Natural killer cell treated with Interleukin-12 subunit alpha and Interleukin-12 subunit beta and Interleukin-15 and Interleukin-18, amount 100 ng/mL, for 72 hours (primary cell): ENCODE measurements at places on chromosomes 16 and 17. TPM values are rescaled to one million over a fixed set of nuclear protein-coding genes. Genes with fewer than 3 reads are reported as not detected.

DNA sequence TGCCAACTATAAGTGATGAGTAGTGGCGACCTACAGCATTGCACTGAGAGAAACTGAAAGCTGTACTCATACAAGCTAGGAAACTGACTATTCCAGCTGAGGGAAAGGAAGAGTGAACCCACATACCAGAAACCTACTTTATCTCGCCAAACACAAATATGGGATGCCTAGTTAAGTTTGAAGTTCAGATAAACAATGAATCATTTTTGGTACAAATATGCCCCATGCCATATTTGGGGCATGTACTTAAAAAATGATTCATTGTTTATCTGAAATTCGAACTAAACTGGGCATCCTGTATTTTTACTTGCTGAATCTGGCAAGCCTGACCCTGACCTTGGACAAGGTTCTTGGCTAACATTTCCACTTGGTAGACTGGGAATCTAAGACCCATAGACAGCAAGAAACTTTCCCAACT, 527.8 kb upstream of the PSMD7 start:
- no peaks in the 10 kb centered on the region for H3K4me1 ChIP-seq
- no peaks in the 10 kb centered on the region for H3K36me3 ChIP-seq
- no peak overlapping the region for H3K27ac ChIP-seq
- H3K27me3 ChIP-seq = no peaks in the 10 kb centered on the region

GRCh38 chr16:71933017-71933416, 37.7 kb downstream of the IST1 start:
- H3K4me3 ChIP-seq = no peak overlapping the region
- DNase-seq = no peak
- H3K27me3 ChIP-seq = no peaks in the 10 kb centered on the region
- H3K36me3 ChIP-seq = no peaks in the 10 kb centered on the region
- no peaks in the 10 kb centered on the region for H3K4me1 ChIP-seq

- no peak overlapping the region for H3K4me3 ChIP-seq
- H3K4me1 ChIP-seq = no peaks in the 10 kb centered on the region
- H3K27me3 ChIP-seq = no peaks in the 10 kb centered on the region
- no peaks in the 10 kb centered on the region for H3K36me3 ChIP-seq
Measured at GRCh38 chr17:71273441-71273840, 847.4 kb upstream of the SOX9 start.

- no peak overlapping the region for H3K4me3 ChIP-seq
- no peaks in the 10 kb centered on the region for H3K27me3 ChIP-seq
- DNase-seq = peak; percentile 70
- no peaks in the 10 kb centered on the region for H3K36me3 ChIP-seq
- H3K27ac ChIP-seq = no peak overlapping the region
Measured at GRCh38 chr17:46002311-46002972, 3.4 kb downstream of the STH start.

DNA sequence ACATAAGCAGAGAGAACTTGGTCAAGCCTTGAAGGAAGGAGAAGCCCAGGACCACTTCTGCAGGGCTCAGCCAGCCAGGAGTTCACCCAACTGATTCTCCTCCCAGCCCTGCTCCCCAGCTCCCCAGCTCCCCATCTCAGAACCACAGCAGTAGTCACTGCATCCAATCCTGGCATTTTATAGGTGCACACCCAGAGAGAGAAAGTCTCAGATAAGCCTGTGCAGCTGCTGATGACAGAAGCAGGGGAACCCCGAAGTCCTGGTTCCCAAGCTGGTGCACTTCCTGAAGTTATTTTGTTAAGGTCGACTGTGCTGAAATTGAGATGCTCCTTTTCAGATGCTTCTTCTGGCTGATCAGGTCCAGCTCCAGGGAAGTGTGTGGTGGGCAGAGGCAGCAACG, 6.6 kb downstream of the RNF112 start:
- no peak overlapping the region for H3K4me3 ChIP-seq
- H3K4me1 ChIP-seq = no peaks in the 10 kb centered on the region
- no peaks in the 10 kb centered on the region for H3K27me3 ChIP-seq
- H3K27ac ChIP-seq = peak overlapping the region; percentile 25

DNA sequence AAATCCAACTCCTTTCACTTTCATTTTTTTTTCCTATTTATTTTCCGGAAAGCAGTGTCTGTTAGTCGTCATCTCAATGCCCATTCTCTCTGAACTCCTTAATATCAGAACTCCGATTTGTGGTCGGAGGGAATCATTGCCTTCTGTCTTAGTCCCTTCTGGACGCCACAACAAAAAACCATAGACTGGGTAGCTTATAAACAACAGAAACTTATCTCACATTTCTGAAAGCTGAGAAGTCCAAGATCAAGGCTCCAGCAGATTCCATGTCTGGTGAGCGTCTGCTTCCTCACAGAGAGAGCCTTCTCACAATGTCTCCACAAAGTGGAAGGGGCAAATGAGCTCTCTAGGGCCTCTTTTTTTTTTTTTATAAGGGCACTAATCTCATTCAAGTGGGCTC, 296.6 kb upstream of the CDH11 start:
- H3K36me3 ChIP-seq = no peaks in the 10 kb centered on the region
- H3K27me3 ChIP-seq = no peaks in the 10 kb centered on the region
- no peak for DNase-seq
- H3K4me3 ChIP-seq = no peak overlapping the region
- no peaks in the 10 kb centered on the region for H3K4me1 ChIP-seq
- H3K27ac ChIP-seq = no peak overlapping the region

- no peaks in the 10 kb centered on the region for H3K27me3 ChIP-seq
- no peak overlapping the region for H3K27ac ChIP-seq
- DNase-seq = no peak
- H3K4me1 ChIP-seq = peaks cover 16% of the 10 kb centered on the region
- no peak overlapping the region for H3K4me3 ChIP-seq
Measured at GRCh38 chr16:11632455-11632939, 35.8 kb upstream of the SNN start.

- H3K4me3 ChIP-seq = no peak overlapping the region
- DNase-seq = no peak
- H3K27me3 ChIP-seq = no peaks in the 10 kb centered on the region
- H3K36me3 ChIP-seq = no peaks in the 10 kb centered on the region
- peaks cover 12% of the 10 kb centered on the region for H3K4me1 ChIP-seq
Measured at GRCh38 chr17:64785011-64785421, 122.9 kb upstream of the SMURF2 start.

DNA sequence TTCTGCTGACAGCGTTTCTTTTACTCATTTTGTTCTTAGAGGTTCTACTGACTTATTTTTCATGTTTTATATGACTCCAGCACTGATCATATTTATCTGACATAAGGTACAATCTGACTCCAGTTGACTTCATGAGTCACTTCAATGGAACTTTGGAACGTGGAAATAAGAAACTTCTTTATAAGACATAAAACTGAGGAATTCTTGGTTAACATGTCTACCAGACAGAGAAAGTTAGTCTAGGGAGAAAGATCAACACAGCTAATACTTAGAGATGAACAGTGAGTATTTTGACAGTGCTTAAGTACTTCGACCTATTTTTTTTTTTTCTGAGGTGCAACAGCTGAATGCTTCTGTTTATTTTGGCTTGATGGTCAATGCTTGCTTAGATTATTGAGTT, 679.5 kb downstream of the KCNJ2 start:
- no peak for DNase-seq
- H3K27ac ChIP-seq = no peak overlapping the region
- H3K4me3 ChIP-seq = no peak overlapping the region
- no peaks in the 10 kb centered on the region for H3K27me3 ChIP-seq
- peaks cover 6% of the 10 kb centered on the region for H3K36me3 ChIP-seq
- no peaks in the 10 kb centered on the region for H3K4me1 ChIP-seq

DNA sequence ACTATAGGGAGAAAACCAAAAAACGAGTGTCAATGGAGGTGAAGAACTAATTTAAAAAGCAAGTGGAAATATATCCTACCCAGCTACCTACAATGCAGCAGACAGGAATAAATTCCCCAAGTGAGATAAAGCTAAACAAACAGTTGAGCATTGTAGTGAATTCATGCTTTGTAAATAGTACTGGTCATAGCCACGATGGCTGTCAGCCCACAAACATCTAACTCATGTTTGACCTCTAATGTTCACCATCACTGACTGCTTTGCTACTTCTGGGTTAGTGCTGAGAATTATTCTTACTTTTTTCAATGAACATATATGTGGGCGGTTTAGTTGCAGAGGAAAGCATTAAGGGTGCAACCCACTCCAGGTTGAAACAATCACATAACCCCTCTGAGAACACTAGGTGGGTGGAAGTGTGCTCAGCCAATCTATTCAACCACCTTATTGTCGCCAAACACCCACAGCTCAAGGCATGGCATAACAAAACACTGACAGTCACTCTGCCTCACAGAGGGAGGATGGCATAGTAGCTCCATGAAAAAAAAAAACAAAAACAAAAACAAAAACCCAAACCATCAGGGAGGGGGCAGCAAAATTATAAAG, 264.1 kb downstream of the ZFHX3 start:
- no peak for DNase-seq
- no peaks in the 10 kb centered on the region for H3K36me3 ChIP-seq
- no peak overlapping the region for H3K4me3 ChIP-seq
- H3K27ac ChIP-seq = no peak overlapping the region
- peaks cover 3% of the 10 kb centered on the region for H3K4me1 ChIP-seq
- peaks cover 7% of the 10 kb centered on the region for H3K27me3 ChIP-seq

DNA sequence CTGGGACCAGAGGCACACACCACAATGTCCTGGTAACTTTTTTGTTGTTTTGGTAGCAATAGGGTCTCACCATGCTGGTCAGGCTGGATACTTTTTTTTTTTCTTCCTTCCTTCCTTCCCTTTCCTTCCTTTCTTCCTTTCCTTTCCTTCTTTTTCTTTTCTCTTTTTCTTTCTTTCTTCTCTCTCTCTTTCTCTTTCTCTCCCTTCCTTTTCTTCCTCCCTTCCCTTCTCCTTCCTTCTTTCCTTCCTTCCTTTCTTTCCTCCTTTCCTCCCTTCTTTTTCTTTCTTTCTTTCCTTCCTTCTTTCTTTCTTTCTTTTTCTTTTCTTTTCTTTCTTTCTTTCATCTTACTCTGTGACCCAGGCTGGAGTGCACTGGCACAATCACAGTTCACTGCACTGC, 18.4 kb upstream of the ULK2 start:
- no peak overlapping the region for H3K27ac ChIP-seq
- H3K27me3 ChIP-seq = no peaks in the 10 kb centered on the region
- no peak overlapping the region for H3K4me3 ChIP-seq
- no peaks in the 10 kb centered on the region for H3K36me3 ChIP-seq
- no peak for DNase-seq

Gene SDR42E1
- 6.1 TPM for total RNA-seq

Gene SNX20
- 38.4 TPM for total RNA-seq

Gene SYCE1L
- 3.9 TPM for total RNA-seq

Gene CCL1
- 4.8 TPM for total RNA-seq

Gene KRT15
- not detected for total RNA-seq
